ENCODE measurements at places on chromosomes 3 and 15.

- peak; percentile 62 for DNase-seq
These were observed 71.9 kb upstream of the CHRNB4 start for GRCh38 chr15:78712797-78713515.

GRCh38 chr3:138184994-138185393, 2.1 kb upstream of the ARMC8 start:
- DNase-seq: no peak

DNA sequence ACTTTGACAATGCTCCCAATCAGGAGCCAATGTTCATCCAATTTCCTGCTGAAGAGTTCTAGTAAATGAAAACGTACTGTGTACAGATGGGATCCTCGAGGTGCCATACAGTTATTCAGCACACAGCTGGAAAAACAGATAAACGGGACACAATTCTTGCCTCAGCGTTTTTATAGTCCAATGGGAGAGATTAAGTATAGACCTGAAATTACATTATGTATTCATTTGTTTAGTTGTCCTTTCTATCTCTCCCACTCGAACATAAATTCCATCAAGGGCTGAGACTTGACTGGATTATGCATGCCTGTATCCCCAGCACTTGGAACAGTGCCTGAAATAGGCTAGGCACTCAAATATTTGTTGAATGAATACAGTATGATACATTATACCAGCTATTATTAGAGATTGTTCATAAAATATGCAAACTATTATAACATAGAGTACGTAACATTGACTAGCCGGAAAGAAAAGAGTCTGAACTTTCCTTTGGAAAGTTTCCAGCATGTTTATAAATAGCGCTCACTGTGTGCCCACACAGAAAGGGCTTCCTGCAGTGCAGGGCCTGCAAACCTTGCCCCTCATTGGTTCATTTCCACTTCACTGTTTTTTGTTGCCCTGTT, 27.4 kb upstream of the SNTN start:
- DNase-seq: no peak

DNA sequence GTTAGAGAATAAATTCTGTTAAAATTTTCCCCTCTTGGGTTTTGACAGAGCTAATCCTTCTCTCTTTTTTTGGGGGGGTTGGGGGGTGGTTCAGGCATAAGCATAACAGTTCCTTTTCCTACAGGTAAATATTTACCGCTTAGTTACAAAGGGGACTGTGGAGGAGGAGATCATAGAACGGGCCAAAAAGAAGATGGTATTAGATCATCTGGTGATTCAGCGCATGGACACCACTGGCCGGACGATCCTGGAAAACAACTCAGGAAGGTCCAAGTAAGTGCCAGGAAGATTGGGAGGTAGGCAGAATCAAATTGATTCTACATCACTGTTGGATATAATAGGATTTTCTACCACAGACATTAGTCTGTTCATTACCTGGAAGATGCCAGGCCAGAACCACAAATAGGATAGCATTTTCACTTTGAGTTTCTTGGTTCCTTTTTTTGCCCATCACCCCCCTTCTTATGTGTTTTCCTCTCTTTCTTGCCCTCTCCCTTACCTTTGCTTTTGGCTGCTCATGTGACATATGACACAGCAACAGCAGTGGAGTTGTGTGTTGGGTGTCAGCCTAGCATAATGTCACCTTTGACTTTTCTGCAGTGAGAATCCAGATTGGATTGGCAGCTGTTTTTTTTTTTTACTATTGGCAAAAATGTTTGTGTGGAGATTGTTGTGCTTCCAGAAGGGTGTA, 79.0 kb downstream of the CHD2 start:
- peak; percentile 11 for DNase-seq

- peak; percentile 23 for DNase-seq
These were observed 29.5 kb downstream of the AGTR1 start for GRCh38 chr3:148727231-148727630.

- no peak for DNase-seq
These were observed 14.6 kb upstream of the FGD5 start for GRCh38 chr3:14803981-14804834.

DNA sequence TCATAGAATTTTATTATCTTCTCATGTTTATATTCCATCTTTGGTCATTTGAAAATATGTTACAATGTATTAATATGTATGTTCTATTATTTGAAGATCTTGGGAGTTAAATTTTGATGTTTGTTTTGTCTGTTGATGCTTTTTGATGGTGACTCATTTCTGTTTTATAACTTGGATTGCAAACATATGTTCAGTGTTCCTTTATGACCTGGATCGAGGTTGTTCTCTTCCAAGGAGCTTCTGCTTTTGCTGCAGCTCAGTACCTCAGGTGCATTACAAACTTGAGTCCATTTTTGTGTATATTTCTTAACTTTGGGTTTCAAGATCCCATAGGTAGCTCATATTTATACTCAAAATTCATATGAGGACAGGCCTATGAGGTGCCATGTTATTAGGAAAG, 37.1 kb downstream of the ESYT3 start:
- no peak for DNase-seq

- DNase-seq: no peak
These were observed 22.6 kb downstream of the VGLL4 start for GRCh38 chr3:11621077-11621476.

DNA sequence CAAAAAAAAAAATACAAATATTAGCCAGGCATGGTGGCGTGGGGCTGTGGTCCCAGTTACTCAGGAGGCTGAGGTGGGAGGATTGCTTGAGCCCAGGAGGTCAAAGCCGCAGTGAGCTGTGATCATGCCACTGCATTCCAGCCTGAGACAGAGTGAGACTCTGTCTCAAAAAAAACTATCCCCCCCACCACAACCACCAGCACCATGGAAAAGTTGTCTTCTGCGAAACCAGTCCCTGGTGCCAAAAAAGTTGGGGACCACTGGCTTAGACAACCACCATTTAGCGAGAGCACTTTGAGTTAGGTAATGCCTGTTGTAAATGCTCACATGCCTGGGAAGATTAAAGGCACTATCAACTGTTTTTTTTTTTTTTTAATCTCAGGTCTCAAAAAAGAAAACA, 15.4 kb downstream of the ARHGAP31 start:
- DNase-seq: no peak

GRCh38 chr3:42149975-42150374, 58.8 kb downstream of the TRAK1 start:
- DNase-seq: no peak

DNA sequence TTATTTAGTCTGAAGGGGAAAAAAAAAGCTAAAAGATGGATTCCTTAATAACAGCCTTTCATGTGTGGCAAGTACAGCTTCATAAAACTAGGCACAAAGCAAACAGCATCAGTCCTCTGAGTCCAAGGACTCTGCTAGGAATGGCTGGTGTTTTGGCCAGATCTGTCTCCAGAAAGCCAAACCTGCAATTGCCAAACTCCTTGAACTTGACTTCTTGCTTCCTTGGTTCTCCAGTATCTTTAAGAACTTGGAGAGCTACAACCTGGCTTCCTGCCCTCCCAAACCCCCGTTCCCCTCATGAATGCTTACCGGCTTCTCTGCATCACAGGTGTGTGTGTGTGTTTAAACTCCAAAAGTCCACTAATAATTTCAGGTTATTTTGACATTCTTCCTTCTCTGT, 1.6 kb upstream of the PLOD2 start:
- DNase-seq: no peak

DNA sequence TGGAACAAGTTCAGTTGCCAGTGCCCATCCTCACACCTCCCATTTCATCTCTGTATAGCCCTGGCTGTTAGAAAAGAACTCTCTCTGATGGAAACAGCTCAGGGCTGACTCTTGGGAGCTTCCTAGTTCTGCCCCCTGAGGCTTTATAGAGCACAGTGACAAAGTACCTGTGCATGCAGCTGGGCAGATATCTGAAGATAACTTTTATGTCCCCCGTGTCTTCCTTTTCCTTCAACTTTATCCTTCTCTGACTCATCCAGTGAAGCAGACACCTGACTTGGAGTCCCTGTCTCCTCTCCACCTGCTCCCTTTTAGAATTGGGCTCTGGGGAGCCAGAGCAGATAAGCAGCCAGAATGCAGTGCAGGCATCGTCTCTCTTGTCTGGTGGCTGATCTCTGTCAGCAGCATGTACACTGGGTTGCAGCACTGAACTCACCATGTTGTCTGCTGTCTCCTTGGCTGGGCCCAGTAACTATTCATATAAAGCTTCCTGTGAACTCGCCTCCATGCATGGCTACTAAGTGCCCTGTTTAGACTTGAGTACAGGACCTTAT, 53.9 kb upstream of the PLXNA1 start:
- no peak for DNase-seq

DNA sequence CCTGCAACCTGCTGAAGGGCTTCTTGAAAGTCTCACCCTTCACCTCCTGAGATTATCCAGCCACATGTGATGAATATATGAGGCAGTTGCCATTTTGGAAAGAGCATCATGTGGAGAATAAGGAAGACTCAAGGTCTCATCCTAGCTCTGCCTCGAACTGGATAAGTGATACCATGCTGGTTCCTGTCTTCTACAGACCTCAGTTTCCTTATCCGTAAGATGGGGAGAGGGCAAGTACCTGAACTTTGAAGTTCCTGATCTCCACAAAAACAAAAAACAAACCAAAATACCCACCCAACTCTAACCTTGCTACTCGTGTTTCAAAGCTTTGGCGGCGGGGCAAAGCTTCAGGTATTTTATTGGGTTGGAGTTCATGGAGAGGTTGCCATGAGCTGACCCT, 31.5 kb upstream of the ITGA11 start:
- DNase-seq: no peak

GRCh38 chr3:195820186-195820585, 8.5 kb upstream of the MUC4 start:
- no peak for DNase-seq

DNA sequence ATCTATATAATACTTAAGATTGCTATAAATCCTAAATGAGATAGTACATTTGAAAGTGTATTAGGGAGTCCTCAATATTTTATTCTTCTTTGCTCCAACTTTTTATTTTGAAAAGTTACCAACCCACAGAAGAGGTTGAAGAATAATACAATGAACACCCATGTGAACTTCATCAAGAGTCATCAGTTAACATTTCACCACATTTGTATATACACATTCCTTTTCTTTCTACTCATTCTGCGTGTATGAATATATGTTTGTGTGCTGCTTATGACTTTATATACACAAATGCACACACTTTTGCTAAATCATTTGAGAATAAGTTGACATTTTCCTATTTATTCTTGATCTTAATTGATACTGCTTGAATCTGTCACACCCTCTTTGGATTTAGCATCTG, 193.3 kb upstream of the CGNL1 start:
- DNase-seq: no peak

GRCh38 chr3:78855190-78855589, 912.6 kb downstream of the ROBO1 start:
- no peak for DNase-seq

- no peak for DNase-seq
These were observed 53.9 kb downstream of the TRIM69 start for GRCh38 chr15:44790215-44790614.

DNA sequence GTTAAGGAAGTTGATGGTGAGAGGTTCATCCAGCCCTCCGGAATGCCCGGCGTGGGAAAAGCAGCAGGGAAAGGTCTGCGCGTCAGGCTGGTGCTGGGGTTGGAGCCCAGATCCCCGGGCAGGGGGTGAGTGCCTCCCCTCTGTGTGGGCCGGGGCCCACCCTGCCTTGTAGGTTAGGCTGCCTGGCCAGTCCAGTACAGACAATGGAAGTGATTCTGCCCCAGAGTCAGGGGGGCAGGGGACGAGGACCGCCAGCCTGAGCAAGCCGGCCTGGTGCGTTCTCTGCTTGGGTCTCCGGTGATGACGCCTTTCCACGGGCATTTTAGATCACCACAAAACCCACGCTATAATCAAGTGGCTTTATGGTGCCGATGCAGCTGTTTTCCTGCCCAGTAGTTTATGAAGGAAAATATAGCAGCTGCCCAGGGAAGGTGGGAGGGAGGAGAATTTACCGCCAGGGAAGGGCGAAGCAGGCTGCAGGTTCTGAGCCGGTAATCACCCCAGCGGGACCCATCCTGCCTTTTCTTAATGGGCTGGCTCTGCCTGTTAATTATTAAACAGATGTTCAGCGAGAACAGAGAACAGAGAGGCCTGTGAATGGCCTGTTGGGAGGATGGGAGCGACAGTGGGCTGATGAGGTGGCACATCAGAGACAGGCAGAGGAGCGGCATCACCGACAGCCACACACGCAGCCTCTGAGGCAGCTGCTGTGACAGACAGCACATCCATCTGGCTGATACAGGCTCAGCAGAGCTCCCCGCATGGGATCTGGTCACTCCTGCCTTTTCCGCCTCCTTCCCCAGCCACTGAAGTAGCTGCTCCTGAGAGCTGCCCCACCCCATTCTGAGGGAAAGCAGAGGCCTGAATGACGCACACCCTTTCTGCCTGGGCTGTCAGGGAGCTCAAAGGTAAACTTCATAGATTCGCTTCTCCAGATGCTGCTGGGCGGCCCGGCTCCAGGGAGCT, 35.2 kb downstream of the BDH1 start:
- no peak for DNase-seq

DNA sequence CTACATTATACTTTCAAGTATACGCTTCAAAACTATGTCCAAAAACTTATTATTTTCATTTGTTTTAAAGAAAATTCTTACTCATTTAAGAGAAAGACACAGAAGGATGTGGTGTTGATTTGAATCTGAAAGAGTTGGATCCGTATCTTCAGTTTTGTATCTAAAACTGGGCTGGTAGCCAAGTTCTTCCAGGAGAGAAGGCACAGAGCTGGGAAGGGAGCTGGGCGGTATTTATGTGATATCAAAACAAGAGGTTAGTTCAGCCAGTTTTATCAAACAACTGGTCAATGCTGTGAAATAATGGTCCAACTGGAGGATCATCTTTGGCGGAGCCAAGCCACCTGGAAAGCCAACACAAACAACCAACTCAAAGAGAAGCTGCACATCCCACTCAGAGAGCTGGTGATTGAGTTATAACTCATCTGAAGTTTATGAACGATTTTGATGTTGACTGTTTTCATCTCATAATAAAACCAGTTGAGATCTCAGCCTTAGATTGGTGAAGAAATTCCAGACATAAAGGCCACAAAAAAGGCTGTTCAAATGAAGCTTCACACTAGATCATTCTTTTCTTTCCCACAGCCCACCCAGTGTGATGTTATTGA, 489.6 kb upstream of the RASGRP1 start:
- DNase-seq: no peak
